Cortex of kidney (tissue), 1 donor: ENCODE measurements at places on chromosomes 4 and X.

GRCh38 chrX:37905436-37906147 lies 58.2 kb upstream of the DYNLT3 start:
- DNase-seq, result no peak

GRCh38 chr4:176134670-176135069 lies 60.7 kb downstream of the SPATA4 start:
- DNase-seq, result no peak

- DNase-seq, result no peak
Measured at GRCh38 chr4:47643845-47644244, 158.8 kb downstream of the ATP10D start.

DNA sequence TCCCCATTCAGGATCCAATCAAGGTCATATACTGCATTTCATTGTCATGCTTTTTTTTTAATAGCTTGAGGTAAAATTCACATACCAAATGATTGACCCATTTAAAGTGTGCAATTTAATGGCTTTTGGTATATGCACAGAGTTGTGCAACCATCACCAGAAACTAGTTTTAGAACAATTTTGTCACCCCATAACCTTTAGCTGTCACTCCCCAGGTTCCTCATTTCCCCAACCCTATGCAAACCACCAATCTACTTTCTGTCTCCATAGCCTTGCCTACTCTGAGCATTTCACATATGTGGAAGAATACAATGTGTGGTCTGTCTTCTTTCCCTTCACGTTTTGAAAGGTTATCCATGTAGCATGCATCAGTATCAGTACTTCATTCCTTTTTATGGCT lies 1.4 kb upstream of the SMAD1 start:
- DNase-seq, result no peak

- DNase-seq, result no peak
Measured at GRCh38 chr4:23957465-23957864, 67.6 kb upstream of the PPARGC1A start.

- no peak for DNase-seq
Measured at GRCh38 chrX:20455001-20455400, 188.3 kb upstream of the RPS6KA3 start.

GRCh38 chr4:54913751-54914526 lies 211.5 kb downstream of the KDR start:
- DNase-seq, result no peak

DNA sequence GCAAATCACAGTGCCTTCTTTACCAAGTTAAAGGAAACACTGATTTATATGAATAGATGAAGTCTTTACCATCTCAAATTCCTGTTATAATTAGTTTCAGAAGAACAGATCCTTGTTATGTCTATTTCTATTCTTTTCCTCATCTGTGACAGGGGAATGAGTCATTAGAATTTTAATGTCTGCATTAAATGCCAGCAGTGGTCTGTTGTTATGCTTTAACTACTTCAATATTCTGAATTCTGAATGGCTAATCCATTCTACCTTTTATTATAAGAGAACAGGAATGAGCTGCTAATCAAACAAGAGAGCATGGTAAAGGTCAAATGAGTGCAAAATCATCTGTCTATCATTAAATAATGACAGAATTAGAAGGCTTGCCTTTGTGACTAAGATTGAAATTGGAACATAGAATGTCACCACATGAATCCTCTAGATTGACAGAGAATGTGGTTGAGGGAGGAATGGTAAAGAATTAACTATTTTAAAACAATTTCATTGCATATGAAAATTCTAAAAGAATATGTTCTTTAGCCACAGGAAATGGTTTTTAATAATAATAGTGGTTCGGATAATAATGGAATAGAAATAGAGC lies 935.5 kb downstream of the ADGRL3 start:
- DNase-seq, result no peak

GRCh38 chr4:125283707-125284279 lies 31.0 kb upstream of the FAT4 start:
- no peak for DNase-seq

- no peak for DNase-seq
Measured at GRCh38 chrX:40108959-40109287, 11.2 kb upstream of the BCOR start.

DNA sequence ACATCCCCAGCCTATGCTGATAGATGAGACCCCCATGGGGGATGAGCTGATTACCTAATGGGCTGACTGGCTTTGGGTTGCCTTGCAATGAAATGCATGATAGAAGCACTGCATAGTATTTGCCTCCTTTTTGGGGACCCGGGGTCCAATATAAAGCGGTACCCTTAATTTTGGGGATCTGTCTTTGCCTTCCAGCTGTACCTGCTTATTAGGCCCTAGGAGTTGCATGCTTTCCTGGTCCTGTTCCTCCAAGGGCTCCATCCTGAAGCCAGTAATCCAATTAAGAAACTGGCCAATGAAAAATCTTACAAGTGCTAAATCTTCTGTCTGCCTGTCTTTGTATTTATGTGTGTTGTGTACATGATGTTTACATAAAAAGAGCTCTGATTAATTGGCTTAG lies 791.6 kb downstream of the TRIML1 start:
- DNase-seq, result no peak

DNA sequence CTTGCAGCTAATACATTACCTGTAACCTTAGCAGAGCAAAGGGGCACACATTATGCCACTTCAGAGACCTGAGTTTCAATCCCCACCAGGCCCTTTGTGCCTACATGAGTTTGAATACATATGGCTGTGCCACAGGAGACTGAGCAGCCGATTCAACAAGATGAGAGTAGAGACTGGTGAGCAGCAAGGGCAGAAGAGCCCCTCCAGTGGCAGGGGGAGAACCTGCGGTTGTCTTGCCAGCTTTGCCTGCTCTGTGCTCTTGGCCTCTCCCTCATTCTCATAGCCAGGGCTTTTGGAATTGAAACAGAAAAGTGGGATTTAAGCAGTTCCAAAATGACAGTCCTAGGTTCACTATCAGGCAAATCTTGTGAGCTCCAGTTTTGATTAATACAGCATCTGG lies 52.3 kb upstream of the CLNK start:
- no peak for DNase-seq

DNA sequence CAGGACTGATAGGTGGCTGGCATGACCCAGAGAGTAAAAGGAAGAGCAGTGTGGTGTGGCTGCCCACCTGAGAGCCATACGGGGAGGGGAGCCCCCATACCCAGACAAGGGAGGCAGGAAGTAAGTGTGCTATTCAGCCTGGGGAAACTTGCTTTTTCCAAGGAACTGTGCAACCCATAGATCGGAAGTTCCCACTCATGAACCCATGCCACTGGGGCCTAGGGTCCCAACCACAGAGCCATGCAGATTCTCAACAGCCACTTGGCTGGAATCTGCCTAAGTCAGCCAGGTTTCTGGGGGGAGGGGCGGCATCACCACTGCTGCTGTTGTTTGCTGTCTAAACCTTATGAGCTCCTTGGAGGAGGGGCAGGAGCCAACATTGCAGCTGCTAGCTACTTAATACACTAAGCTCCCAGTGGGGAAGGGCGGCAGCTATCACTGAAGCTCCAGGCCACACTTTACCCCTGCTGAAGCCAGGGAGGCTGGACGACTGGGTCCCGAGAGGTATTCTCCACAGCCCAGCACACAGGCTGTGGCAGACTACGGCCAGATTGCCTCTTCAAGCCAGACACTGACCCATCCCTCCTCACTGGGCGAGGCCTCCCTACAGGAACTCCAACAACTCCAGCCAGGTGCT lies 410.4 kb downstream of the INPP4B start:
- DNase-seq, result no peak

- no peak for DNase-seq
Measured at GRCh38 chr4:112055100-112055499, 90.2 kb upstream of the FAM241A start.

- DNase-seq, result no peak
Measured at GRCh38 chrX:66074920-66075879, 35.3 kb upstream of the VSIG4 start.

- no peak for DNase-seq
Measured at GRCh38 chr4:11954093-11954492, 525.4 kb upstream of the HS3ST1 start.

- DNase-seq, result no peak
Measured at GRCh38 chr4:98542011-98542410, 116.4 kb downstream of the TSPAN5 start.

DNA sequence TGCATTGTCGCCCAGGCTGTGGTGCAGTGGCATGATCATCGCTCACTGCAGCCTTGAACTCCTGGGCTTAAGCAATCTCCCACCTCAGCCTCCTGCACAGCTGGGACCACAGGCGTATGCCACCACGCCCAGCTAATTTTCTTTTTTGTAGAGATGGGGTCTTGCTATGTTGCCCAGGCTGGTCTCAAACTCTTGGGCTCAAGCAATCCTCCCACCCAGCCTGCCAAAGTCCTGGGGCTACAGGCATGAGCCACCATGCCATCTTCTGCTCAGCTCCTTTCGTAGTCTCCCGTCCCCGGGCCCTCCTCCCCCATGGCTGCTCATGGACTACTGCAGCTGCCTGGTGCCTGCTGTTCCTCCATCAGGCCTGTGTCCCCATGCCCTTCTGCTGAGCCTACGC lies 58.1 kb downstream of the TAPT1 start:
- no peak for DNase-seq

GRCh38 chr4:83405844-83406816 lies 49.5 kb downstream of the HELQ start:
- DNase-seq, result no peak

- no peak for DNase-seq
Measured at GRCh38 chrX:153645151-153645550, 1.9 kb upstream of the DUSP9 start.

GRCh38 chr4:10006601-10007435 lies 14.5 kb downstream of the SLC2A9 start:
- DNase-seq, result no peak

GRCh38 chr4:78136109-78137081 lies 79.3 kb downstream of the FRAS1 start:
- no peak for DNase-seq

GRCh38 chr4:188201851-188202250 lies 62.6 kb downstream of the TRIML1 start:
- DNase-seq, result no peak

GRCh38 chr4:76767983-76768382 lies 130.0 kb downstream of the SOWAHB start:
- DNase-seq, result no peak
